Cerebellar cortex (tissue), 1 donor: ENCODE measurements at places on chromosomes 5 and 9.

GRCh38 chr5:10761185-10761932 lies at the start of gene DAP:
Gene DAP, minus strand, starts transcription at chr5:10761234. Its CDS starts 166 bp downstream, at chr5:10761068.
- peak; percentile 41 for DNase-seq

DNA sequence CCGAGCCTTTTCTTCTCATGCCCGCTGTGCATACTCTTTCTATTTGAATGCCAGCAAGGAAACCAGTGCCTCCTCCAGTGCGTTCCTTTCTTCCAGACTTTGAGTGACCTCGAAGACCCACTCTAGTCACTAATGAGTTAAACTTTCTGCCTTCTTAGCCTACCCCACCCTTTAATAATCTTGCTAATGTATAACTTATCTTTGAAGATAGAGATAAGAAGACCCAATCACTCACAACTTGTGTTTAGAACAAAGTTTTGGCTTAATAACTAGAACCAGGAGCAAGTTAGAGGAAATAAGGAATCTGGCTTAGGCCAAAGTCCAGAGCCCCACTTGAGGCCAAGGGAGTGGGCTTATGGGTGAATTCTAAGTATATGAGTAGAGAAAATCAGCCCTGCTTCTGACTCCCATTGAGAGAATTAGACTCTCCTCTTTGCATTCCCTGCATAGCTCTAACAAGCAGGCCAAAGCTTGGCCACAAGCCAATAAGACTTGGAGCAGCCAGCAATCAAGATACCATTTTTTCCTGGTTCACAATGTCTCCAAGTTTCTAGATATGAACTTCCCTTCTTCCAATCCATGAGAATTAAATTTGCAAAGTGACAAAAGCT lies 181.5 kb upstream of the PIK3R1 start:
- DNase-seq: no peak

DNA sequence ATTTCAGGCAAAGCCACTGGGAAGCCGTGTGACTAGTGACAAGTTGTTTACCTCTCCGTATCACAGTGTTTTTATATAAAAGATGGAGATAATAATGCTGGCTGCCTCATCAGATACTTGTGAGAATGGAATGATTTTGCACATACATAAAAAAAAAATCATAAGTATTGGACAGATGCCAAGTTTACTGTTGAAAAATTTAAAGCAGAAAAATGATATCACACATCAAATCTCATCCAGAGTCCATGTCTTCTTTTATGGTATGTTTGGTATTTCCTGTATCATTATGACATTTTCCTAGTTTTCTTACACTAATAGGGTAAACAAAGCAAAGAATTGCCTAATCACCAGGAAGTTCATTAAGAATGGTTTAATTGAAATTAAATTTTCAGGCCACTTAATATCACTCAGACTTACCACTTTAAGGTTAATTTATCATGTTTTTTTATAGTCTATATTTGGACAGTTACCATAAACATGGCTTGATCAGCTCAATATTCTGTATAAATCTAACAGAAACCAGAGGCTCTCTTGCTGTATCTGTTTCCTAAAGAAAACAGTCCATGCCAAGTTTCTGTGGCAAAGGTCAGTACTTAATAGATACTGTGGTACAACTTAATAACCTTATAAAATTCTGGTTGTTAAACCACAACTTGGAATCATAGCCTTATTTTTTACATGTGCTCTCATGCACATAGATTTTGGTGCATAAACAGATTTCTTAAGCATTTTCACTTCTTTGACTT lies 656.5 kb upstream of the RIOK2 start:
- no peak for DNase-seq

DNA sequence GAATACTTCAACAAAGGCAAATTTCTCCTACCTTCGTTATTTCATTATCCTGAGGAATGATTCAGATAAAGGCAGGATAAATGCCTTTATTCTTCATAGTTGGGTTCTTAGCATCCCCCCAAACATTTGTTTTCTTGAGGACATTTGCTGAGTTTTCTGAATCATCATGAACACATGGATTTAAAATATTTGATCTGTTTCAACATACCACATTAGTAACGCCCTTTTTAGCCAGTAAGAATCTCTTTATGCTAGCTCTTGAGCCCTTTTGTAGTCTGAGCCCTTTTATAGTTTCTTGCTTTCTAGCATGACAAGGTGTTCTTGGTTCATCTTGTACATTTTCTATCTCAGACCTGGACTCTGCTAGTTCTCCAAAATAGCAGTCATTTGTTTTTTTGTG lies 27.9 kb downstream of the SKIC3 start:
- DNase-seq: no peak

GRCh38 chr5:96320797-96321196 lies 112.3 kb downstream of the PCSK1 start:
- no peak for DNase-seq

DNA sequence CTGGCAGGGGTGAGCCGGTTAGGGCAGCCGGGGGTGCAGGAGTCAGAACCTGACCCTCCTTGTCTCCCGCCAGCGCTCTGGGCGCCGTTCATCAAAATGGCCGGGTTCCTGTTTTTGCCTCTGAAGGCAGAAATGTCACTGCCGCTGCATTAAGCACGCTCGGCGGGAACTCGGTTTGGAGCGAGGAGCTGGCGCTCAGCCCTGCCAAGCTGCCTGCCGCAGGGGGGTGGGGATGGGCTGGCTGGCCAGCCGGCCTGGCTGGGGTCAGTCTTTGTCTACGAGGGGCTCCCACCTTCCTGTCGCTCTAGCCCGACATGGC lies 63.7 kb downstream of the CXXC5 start:
- peak; percentile 73 for DNase-seq

DNA sequence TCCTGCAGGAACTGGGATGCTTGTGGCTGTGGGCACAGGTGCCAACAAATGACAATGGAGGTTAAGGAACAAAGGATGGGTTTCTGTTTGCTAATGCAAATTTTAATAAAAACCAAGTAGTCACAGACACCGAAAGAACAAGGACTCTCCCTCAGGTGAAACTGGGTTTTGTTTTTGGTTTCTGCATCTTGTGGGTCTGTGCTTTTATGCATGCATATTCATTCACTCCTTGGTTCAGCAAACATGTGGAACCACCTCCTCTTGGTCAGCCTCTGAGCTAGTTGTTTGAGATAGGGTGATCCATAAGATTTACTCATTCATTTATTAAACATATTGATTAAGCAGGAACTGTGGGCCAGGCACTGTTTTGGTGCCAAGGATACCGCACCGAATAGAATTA lies 381.9 kb downstream of the CDK5RAP2 start:
- no peak for DNase-seq

DNA sequence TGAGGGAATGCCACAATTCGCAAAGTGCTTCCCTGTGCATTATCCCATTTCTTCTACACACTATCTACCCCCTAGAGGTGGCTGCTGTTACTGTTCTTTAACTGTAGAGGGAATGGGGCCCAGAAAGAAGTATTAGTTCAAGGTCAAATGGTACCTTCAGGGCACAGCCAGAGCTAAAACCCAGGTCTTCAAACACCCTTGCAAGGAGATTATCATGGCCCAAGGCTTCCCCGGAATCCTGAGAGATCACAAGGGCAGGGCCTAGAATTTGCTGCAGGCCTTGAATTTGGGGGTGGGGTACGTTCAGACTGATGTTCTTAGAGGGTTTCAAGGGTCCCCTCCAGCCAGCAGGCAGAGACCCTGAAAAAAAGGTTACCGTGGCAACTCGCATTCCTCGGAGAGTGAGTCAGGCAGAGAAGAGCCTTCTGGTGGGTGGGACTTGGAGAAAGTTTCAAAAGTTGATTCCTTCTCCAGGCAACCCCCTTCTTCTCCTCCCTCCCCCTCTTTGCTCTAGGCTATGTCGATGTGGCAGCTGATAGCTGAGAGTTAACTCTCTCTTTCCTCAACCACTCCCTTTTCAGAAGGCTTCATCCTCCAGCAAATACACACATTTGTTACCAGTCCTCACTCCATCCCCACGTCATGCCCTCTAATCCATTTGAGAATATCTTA lies 1.9 kb downstream of the SPARC start:
- DNase-seq: peak; percentile 43

DNA sequence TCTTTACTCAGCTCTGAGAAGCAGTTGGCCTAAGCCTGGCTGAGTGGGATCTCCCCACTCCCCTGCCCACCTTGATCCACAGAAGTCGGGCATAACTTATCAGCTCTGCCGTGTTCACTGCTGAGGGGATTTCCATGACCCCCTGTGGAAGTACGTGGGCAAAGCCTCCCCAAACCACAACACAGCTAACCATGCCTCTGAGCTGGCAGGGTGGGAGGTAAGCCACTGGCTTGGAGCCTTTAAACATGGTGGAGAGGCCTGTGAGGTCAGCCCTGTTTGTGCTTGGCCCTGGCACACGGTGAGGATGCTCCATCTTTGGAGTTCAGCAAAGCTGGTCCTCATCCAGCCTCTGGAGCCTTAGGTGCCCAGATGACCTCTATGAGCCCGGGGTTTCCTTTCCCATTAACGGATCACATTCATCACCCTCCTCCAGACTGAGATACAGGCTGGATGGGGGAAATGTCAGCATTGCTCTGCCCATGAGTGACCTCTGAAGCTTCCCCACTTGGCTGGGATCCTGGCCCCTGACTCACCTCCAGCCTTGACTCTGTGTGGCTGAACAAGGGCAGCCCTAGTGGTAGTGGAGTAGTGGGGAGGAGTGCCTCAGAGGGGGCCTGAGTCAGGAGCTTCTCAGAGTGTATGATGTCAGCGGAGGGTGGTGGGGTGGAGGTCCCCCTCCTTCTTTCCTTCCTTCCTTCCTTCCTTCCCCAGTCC lies 6.2 kb downstream of the PDLIM4 start:
- no peak for DNase-seq

GRCh38 chr5:76805821-76806505 lies 12.9 kb upstream of the F2RL1 start:
- no peak for DNase-seq

DNA sequence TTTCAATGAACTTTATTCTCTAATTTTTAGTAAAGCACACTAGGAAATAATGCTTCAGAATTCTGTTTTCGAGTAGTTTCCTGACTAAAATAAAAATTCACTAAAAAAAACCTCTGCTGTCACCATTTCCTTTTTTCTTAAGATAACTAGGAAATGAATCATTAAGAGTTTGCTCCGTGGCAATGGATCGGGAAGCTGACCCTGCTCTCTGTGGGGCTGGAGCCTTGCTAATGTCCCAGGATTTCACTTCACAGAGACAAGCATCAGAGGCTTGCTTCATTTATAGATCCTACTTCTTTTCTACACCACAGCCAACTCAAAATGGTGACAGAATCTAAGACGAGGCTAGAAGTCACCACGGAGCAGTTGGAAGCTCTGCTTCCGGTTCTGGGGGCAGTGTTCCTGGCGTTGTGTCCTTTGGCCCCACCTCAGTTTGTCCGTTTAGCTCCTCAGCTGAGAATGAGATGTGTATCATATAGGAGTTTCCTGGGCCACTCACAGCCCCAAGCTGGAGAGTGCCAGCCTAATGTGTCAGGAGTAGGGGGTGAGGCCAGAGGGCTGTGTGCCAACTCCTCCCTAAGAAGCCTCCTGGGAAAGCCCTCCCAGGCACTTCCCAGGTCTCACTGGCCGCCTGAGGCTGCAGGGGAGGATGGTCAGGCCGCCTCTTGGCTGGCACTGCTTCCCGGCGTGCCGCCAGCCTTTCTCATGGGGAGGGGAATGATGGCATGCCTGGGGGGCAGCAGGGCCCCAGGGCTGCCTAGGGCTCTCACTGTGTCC lies 19.6 kb downstream of the TENT4A start:
- no peak for DNase-seq

- DNase-seq: no peak
These were observed 482.6 kb downstream of the ZNF608 start for GRCh38 chr5:124263680-124264491.

GRCh38 chr5:178279723-178280438 lies 47.3 kb upstream of the PHYKPL start:
- DNase-seq: peak; percentile 86

DNA sequence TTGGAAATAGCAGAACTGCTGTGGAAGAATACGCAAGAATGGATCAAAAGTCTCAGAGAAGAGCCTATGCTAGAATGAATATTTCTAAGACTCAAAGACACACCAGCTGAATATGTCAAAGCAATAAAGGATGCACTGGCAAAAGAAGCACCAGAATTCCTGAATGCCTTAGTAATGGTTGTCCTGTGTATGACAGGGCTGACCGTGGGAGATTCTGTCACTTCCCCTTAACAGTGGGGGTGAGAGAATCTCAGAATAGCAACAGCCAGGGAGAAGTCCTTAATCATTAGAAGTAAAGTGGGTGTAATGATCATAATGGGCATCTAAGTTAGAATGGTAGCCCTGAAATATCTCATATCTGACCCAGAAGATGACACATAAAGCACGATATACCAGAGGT lies 14.6 kb upstream of the PRR16 start:
- no peak for DNase-seq

DNA sequence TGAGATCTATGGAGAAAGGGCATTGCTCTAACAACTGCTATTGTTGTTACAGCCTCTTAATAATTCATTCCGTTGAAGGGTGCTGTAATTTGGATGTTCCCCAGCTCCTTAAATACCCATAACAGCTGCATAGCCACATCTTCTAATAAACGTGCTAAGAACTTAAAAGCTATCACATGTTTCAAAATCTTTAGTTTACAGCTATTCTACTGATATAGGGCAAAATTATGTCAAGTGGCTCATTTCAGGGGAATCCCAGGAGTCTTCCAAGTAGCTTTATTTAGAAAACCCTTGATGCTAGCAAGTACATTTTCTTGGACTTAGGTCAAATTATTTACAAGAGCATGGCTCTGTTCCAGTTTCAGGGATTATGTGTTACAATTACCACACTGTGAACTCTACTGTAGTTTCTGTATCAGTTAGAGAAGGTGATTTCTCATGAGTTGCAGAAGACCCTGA lies 990.4 kb upstream of the ACO1 start:
- DNase-seq: no peak

DNA sequence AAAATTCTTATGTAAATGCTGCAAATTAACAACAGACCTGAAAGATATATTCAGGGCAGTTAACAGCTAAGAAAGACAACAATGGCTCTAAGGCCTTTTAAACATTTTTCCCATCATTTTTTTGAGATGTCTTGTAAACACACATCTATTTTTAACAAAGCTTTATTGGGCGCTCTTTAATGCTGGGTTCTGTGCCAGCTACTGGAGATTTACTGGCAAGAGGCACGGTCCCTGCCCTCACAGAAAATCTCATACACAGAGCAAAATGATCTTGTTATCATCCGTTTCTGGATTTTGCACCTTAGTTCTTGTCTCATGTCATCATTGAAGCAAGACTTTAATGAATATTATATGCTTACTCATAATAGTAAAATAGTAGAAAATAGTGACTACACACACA lies 1022.3 kb upstream of the WWC1 start:
- peak; percentile 93 for DNase-seq

- no peak for DNase-seq
These were observed 37.4 kb downstream of the ELOVL7 start for GRCh38 chr5:60806591-60807243.

- DNase-seq: no peak
These were observed 789 bp downstream of the SEMA6A start for GRCh38 chr5:116573702-116574366.

GRCh38 chr9:118568704-118569103 lies 800.5 kb downstream of the BRINP1 start:
- DNase-seq: no peak

GRCh38 chr9:127522727-127523126 lies 71.4 kb downstream of the LRSAM1 start:
- DNase-seq: no peak
